Stimulated activated CD8-positive, alpha-beta memory T cell treated with anti-CD3 and anti-CD28 coated beads, Interleukin-12 subunit alpha, Interleukin-12 subunit beta, amount 100 ng/mL, for 4 hours (primary cell): ENCODE measurements at places on chromosomes 7 and 10.

- no peak for DNase-seq
These were observed 160.9 kb upstream of the NEBL start for GRCh38 chr10:21057989-21058388.

- no peak for DNase-seq
These were observed 591.4 kb downstream of the SORCS1 start for GRCh38 chr10:106573106-106573505.

DNA sequence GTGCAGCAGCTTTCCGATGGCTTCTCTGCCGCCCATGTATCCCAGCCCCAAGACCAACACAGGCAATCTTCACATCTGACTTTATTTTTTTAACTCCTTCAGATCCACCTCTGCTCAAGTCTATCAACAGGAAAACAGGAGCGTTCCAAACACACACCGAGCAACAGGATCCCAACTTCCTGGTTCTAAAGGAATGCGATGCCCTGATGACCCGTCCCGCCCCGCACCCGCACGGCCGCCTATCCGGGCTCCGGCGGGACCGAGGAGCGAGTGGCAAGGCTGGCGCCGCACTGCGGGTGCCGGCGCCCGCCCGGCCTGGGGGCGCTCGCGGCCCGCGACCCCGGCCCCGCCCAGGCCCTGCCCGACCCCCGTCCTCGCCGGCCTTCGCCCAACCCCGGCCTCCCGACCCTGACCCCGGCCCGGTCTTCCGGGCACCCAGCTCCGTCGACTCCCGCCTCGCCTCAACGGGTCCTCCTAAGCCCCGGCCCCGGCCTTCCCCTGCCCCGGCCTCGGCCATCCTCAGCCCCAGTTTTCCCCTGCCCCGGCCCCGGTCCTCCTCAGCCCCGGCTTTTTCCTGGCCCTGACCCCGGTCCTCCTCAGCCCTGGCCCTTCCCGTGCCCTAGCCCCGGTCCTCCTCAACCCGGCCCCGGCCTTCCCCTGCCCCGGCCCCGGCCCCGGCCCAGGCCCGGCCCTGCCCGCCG, 730 bp downstream of the LARP4B start:
- no peak for DNase-seq

GRCh38 chr7:114141415-114141814, 222.6 kb upstream of the PPP1R3A start:
- DNase-seq = no peak

GRCh38 chr10:1779796-1780195, 42.5 kb upstream of the ADARB2 start:
- DNase-seq = no peak

DNA sequence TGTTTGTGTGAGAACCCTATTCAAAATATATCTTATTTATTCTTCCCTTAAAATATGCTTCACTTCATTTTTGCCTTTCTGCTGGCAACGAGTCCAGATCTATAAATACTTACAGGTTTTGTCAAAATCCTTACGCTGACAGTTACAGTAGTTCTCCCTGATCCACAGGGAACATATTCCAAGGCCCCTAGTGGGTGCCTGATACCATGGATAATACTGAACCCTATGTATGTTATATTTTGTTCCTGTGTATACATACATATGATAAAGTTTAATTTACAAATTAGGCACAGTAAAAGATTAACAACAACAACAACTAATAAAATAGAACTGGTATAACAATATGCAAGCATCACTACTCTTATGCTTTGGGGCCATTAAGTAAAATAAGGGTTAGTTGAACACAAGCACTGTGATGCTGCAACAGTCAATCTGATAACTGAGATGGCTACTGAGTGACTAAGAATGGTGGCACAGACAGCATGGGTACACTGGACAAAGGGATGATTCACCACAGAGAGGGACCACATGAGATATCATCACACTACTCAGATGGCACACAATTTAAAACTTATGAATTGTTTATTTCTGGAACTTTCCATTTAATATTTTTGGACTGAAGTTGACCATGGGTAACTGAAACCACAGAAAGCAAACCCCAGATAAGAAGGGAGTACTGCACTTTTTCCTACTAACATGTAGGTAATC, 29.4 kb upstream of the PCGF5 start:
- no peak for DNase-seq

DNA sequence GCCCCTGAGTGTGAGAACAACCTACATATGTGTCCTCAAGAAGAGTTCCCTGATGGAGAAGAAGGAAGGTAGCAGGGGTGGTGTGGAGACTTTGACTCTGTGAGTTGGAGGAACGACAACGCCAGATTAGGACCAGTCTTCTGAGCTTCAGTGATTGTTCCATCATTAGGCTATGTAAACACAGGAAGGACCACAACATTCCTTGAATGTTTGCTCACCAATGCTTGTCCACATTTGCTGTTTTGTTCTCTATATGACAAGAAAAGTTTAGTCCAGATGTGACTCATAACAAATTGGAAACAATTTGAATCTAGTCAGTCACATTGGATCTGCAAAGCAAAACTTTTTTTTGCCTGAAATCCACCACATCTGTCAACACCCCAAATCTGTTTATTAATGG, 62.7 kb downstream of the ENTPD1 start:
- no peak for DNase-seq

- no peak for DNase-seq
These were observed at the start of gene CLDN15 for GRCh38 chr7:101237206-101238067. CLDN15 (minus strand) TSS chr7:101237802; CDS start chr7:101237581, 221 bp downstream.
